ENCODE measurements at places on chromosomes 1 and 21.

GRCh38 chr1:184626076-184627006 is 128.3 kb downstream of the EDEM3 start:
- no peak for DNase-seq

GRCh38 chr21:44076316-44076715 is 30.9 kb upstream of the PWP2 start:
- DNase-seq, result no peak

DNA sequence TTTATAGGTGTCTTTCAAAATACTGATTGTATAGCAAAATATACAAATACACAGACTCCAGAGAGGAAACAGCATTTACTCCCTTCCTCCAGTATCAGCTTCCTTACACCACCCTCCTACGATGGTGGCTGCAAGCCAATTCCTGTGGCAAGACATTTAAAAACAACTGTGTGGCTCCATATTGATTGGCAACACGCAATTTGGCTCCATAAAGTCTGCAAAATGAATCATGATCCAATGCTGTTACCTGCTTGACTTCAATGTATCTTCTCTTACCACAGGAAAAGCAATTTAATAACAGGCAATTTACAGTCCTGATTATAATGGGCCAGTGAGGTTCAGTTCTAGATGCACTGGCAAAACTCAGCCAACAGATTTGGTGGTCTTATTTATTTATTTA is 19.7 kb upstream of the ATP6V1G3 start:
- DNase-seq, result no peak

GRCh38 chr1:55359611-55360010 is 144.4 kb upstream of the USP24 start:
- DNase-seq, result no peak

DNA sequence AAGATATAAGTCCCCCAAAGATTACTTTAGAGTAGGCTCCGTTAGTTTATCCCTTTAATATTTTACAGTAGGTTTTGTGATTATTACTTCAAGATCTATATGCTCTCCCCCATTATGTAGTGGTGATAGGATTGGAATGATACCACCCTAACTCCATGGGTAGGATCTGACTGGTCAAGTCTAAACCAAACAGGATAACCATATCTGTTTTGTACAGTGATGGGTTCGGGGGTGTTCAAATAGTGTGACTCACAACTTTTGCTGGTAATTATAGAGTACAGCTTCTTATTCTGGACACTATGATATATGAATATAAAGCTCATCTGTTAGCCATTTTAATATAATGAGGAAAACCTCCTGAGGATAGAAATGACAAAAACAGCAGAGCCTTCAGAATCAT is 85.8 kb upstream of the GFI1 start:
- no peak for DNase-seq

GRCh38 chr1:69649383-69649990 is 81.8 kb downstream of the LRRC7 start:
- DNase-seq, result no peak

- DNase-seq, result no peak
Observed at GRCh38 chr1:88549536-88549935, 134.5 kb upstream of the PKN2 start.

- no peak for DNase-seq
Observed at GRCh38 chr1:209490013-209490412, 93.5 kb upstream of the CAMK1G start.

DNA sequence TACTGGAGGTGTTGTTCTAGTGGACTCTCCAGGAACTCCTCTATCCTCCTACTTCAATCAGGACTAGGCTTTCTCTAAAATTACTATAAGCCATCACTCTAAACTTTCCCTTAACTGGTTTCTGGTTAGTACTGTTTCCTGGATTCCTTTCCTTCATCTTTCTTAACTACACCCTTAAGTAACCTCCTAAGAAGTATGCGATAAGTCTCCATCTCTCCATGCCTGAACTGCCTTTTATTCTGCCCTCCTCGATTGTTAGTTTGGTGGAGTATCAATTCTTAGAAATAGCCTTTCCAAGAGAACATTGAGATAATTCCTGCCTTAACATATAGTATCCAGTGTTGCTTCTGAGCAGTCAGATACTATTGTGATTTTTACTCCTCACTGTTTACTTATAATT is 162.9 kb upstream of the PDE4B start:
- DNase-seq, result no peak

DNA sequence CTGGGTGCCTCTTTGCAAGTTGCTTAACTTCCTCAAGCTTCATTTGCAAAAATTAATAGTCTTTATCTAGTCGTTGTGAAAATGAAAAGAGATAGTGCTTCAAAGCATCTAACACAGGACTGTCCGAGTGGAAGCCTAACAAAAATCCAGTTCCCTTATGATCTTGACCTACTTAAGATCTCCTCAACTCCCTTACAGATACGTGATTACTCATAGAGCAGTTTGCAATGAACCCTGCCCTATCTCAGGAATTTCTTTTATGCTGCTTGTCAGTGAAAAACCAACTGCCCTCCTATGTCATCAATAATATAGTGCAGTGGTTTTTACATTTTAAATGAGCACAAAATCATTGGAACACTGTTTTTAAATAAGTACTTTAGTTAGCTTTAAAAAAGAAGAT is 314.3 kb downstream of the BACH1 start:
- no peak for DNase-seq

DNA sequence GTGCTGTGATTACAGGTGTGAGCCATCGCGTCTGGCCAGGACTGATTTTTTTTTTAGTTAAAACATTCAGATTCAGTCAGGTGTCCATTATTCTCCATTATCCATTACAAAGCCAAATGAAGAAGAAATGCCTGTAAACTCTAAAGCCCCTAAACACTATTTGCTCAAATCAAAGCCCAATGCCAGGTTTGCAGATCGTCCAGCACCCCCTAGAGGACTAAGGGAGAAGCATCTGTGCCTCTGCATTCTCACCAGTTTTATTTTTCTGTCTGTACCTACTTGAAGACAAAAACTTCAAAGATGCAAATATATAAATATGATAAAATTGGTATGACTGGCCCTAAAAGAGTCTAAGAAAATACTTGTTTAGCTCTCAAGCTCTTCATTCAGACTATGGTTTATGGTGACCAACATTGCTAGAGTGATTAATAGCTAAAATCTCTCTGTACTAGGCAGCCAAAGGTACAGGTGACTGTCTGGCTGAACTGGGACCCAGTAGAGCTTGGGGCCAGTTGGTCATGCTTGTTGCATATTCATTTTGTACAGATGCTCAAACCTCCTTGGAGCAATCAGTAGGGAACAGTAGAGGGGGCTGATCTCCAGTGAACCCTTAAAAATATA is 138.4 kb downstream of the SYT2 start:
- DNase-seq, result no peak

- DNase-seq, result no peak
Observed at GRCh38 chr21:26408511-26408910, 164.6 kb downstream of the CYYR1 start.

- no peak for DNase-seq
Observed at GRCh38 chr1:194114288-194114687, 927.9 kb upstream of the B3GALT2 start.

DNA sequence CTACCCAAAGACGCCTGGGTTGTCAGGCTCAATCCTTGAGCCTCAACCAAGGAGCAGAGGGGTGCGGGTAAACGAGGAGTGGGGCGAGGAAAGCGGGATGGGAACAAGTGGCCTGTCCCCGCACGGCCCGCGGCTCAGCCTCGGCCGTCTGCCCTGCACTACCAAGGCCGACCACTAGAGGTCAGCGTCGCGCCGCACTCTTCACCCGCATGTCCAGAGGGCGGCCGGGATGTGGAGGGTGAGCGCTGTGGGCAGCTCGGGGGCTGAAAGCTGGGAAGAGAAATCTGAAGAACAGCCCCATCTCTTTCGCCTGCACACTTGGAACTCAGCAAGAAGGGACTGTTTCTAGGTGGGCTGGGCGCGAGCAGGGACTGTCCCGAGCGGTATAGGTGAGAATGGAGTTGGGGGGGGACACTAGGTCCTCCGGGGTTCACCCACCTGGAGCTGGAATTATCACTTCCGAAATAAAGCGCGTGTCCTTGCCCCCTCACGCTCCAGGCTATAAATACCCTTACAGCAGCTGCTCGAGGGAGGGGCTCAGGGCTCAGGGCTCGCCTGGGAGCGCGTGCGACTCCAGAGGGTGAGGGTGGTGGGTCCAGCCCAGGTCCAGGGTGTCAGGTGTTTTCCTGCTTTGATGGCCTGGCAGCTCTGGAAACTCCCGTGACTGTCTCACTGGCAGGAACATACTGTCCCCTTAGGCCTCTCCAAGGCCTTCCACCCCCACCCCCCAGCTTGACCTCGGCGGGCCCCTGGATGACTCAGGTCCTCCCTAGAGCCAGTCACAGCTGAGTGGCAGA is 9.8 kb downstream of the SLC30A2 start:
- peak; percentile 57 for DNase-seq

DNA sequence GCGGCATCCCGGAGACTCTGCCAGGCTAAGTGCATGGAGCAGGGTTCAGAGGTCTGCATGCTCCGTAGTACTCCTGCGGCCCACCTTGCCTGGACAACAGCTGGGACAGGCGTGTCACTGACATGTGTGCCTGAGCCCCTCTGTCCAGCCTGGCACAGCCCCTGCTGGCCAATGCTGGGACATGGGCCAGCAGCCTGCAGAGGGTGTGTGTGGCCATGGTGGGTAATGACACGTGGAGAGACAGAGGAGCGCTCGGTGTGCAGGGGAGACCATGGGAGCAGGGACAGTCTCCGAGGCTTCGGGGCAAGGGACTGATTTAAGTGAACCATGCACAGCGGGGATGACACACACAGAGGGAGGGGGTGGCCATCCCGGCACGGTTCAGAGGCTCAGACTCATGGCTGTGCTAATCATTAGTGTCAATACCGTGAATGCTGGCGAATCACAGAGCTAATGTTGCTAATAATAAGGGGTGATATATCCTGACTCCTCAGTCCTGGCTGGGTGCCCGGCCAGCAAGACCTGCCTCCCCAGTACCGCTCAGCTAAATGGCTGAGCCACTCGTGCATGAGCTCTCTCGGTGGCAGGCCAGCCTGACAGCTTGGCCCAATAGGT is 41.5 kb downstream of the IGSF21 start:
- DNase-seq, result no peak

DNA sequence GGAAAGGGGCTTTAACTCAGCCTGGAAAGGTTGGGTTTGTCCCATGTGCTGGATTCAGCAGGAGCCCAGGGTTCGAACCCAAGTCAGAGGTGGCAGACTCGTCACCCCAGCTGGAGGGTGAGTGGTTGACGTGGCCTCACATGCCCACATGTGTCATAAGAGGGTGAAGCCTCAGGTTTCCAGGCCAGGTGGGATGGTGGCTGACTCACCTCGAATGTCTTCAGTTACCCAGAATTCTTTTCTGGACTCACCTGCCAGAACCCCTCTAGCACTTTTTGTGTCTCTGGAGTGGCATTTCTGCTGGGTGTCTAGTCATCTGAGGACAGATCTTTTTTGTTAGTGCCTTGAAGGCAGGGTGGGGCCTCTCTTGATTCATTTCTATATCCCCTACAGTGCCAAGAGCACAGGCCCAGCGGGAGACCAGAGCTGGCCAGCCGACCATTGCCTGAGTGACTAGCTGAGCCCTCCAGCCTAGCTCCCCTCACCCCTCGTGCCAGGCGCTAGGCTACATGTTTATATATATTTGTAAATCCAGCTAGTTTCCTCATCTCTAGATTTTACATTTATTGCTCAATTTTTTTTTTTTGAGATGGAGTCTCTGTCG is 28.1 kb downstream of the IL6R start:
- peak; percentile 24 for DNase-seq

DNA sequence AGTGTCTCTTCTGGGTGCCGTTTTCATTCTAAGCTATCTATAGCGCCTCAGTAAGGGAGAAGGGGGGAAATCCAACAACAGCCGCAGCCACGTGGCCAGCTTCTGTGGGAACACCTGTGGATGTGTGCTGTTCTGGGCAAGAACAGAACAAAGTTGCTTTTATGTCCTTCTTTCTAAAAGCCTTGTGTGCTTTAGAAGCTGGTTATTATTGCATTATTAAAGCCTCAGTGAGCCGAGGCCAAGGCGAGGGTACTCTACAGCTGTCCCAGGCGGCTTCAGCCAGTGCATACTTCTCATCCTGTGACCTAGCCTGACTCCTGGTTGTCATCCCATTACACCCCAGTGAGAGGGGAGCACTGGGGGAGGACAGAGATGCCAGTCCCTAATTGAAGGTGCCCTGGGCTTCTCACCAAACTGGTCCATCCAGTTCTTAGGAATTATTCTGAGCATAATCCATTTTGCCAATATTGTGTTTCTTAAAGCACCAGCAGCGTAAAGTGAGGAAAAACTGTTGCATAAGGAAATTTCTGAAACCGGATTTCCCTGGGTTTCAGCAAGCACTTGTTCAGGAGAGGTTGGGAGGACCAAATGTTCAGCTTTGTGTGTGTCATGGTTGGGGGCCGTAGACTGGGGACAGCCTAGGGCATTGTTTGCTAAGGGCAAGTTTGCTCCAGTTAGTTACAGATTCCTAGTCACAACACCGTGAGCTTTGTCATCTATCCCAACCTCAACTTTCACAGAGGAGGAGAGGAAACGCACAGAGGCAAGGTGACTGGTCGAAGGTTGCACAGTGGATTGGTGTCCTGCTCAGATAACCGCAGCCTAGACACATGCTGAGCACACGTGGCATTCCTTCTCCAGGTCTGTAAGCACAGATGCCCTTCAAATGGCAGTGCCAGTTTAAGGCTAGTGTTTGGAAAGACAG is 61.0 kb upstream of the ATP1A1 start:
- no peak for DNase-seq

DNA sequence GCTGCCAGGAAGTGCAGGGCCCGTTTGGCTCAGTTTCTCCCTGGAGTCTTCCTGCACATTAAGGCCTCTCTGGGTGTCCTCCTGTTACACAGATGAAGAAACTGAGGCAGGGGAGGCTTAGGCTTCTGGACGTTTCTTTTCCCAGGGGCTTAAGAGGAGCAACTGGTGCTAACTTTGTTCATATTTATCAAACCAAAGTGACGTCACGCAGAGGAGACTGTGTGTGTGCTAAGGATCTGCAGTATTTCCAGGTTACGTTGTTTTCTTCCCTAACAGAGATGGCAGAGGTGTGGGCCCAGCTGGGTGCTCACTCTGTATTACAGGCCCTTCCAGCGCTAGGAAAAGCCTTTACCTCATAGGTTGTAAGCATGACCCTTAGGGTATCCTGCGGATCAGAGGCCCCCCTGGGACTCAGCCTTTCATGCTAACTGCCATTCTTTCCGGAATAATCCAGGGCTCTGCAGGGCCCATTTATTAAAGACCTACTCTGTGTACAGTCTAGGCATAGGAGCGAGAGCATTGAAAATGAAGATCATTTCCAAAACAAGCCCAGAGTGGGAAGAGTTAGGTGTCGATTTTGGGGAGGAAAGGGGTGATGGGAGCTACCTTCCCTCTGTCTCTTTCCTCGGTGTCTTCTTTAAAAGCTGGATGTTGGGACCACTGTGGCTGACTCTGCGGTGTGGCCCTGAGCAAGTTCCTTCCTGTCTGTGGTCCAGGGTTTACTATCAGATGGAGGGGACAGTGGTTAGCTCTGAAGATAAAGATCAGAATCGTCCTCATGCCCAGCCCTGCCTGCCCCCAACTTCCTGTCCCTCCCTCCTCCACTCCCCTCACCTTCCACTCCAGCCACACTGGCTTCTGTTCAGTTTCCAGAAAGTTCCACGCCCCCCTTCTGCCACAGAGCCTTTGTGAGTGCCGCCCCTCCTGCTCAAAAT is 4.6 kb downstream of the AGTRAP start:
- no peak for DNase-seq

All from stimulated activated CD8-positive, alpha-beta memory T cell treated with anti-CD3 and anti-CD28 coated beads, Interleukin-4, amount 100 ng/mL, for 4 hours (primary cell).